ENCODE measurements at places on chromosomes 7 and 10.

- DNase-seq, result no peak
These were observed 448.8 kb downstream of the GRM8 start for GRCh38 chr7:126803990-126804389.

DNA sequence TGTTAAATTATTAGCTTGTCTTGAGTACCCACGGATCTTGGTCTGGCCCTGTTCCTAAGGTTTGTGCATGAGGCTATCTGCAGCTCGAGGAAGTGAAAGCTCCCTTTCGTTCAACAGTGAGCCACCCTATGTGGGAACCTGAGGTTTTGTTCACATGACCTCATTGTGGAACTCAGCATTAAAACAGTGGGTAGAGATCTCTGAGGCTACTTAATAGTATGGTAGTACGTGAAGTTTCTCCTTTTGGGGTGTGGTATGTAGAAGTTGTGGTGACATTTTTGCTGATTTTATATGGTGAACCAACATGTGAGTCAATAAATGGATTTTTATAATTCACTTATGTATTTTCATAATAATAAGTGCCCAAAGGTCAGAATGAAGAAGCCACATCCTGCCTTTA is 252.7 kb upstream of the FERD3L start:
- DNase-seq, result no peak

DNA sequence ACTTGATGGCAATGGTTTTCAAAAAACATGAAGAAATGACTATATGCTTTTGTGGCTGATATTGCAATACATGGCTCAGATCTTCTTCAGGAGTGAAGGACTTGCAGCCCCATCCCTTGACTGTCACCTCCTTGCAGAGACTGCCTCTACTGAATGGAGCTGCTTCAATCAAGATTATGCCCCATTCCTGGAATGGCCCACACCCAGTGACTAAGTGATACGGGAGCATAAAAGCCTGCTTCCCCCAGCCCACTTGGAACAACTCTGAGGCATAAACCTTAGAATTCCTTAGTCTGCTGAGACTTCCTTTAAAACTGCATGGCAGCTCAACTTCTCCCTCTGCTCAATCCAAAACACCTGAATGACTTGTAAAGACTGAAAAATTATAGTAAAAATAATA is 957.1 kb downstream of the SORCS3 start:
- no peak for DNase-seq

- DNase-seq, result peak; percentile 43
These were observed 81.3 kb downstream of the ZRANB1 start for GRCh38 chr10:125023255-125023654.

DNA sequence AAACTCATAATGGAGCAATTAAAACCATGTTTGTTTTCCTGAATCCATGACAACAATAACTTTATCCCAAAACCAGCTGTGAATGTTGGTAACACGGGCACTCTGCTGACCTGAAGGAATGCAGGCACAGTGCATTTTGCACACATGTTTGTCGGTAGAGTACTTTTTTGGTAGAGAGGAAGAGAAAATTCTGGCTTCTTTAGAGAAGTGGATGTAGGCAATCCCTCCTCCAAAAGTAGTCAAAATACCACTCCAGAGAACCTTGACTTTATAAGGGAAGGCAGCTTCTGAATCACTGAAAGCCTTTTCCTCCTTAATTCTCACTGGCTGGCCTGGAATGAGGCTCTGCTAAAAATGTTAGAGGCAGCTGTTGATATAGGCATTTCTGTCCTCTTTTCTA is 15.8 kb upstream of the ACTA2 start:
- DNase-seq, result no peak

DNA sequence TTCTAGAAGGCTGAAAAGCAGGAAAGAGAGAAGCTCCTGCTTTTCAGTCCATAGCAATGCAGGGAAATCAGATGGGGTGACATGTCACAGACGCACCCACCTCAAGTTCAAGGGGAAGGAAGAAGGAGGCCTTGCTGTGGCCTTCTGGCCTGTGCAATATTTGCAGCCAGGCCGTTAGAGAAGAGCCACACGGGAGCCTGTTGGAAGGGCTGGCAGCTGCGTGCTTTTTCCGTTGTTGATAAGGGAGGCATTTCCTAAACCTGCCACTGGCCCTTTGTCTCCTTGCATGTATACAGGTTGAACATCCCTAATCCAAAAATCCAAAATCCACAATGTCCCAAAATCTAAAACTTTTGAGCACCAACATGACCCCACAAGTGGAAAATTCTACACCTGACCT is 492.5 kb upstream of the ZMIZ1 start:
- DNase-seq, result no peak
